ENCODE measurements at places on chromosomes 16 and 17.

- no peak for DNase-seq
Measured at GRCh38 chr17:58219789-58220183, 731 bp upstream of the MKS1 start.

GRCh38 chr17:11177340-11177739 lies 63.7 kb upstream of the SHISA6 start:
- no peak for DNase-seq

DNA sequence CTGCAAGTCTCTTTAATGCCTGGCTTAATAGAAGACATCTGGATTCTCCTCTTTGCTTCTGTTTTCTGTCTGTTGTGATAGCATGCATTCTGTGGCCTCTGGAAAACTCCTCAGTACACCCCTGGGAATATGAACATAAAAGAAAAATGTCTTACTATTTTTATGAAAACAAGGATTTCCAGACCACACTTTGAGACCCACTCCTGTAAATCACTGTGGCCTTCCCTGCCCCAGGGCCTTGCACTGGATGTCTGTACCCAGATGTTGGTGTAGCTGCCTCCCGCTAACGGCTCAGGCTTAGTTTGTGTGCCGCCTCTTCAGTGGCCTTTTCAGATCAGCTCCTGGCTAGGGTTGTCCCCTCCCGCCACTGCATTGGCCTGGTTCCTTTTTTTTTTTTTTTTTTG lies 126.6 kb downstream of the SOCS1 start:
- no peak for DNase-seq

- DNase-seq = no peak
Measured at GRCh38 chr17:3482852-3483251, 7.1 kb downstream of the ASPA start.

DNA sequence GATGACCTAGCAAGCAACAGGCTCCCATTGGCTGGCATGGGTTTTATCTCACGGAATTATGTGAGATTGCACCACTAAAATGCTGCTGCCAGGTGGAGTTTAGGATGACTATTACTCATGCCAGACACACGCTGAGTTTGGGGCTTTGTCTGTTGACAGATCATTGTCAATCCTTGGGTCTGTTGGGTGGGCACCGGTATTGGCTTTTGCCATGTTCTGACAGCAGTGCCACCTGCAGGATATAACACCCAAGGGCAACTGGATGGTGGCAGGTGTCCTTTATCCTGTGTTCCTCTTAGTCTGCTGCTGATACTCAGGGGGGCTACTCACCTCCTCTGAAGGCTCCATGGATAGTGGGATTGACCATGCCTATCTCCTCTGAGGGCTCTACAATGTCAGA lies 221.6 kb upstream of the DYNLRB2 start:
- DNase-seq = no peak

DNA sequence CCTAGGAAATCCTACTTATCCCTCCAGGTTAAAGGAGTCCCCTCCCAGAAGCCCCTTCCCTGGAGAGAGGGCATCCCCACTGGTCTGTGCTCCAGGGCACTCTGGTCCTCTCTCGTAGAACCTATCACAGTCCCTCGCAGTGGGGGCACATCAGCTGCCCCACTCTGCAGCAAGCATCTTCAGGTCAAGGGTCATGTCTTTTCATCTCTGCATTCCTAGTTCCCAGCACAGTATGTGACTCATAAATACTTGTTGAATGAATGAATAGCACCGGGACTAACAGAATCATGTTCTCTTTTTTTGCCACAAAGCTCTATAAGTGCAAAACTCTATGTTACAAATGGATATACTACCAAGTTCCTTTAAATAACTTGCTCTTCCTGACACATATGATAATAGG lies 36.0 kb downstream of the RNF157 start:
- DNase-seq = no peak

DNA sequence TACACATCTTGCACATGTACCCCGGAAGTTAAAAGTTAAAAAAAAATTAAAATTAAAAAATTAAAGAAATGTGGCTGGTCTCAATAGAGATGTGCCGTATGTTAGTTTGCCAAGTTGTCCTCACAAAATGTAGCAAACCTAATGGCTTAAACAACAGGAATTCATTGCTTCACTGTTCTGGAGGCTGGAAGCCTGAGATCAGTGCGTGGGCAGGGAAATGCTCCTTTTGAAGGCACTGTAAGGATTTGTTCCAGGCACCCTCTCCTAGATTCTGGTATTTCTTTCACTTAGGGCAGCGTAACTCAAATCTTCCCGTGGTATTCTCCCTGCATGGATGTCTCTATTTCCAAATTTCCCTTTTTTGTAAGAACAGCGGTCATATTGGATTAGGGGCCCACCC lies 32.7 kb upstream of the MON1B start:
- DNase-seq = no peak

GRCh38 chr16:87391324-87391949 lies 699 bp upstream of the MAP1LC3B start:
- DNase-seq = no peak

GRCh38 chr17:72833128-72833765 lies 259.2 kb downstream of the SLC39A11 start:
- DNase-seq = no peak

GRCh38 chr17:27986805-27987684 lies 55.4 kb upstream of the NLK start:
- peak; percentile 67 for DNase-seq

DNA sequence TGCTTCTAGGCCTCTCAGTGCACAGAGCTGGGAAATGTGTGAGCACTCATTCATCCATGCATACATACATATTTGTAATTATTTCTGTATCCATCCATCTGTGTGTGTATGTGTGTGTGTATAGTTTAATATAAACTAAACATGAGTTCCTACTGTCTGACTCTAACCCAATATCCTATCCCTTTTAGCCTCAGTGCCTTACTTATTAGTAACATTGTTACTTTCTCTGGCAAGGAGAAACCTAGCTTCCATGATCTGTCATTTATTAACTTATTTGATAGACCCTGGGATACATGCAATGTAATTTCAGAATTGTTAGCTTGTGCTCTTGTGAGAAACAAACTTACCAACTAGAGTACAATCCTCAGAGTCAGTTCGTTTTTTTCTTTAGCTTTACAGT lies 59.0 kb upstream of the WSCD1 start:
- DNase-seq = no peak

GRCh38 chr17:31550389-31551056 lies 159.0 kb downstream of the RAB11FIP4 start:
- DNase-seq = no peak

DNA sequence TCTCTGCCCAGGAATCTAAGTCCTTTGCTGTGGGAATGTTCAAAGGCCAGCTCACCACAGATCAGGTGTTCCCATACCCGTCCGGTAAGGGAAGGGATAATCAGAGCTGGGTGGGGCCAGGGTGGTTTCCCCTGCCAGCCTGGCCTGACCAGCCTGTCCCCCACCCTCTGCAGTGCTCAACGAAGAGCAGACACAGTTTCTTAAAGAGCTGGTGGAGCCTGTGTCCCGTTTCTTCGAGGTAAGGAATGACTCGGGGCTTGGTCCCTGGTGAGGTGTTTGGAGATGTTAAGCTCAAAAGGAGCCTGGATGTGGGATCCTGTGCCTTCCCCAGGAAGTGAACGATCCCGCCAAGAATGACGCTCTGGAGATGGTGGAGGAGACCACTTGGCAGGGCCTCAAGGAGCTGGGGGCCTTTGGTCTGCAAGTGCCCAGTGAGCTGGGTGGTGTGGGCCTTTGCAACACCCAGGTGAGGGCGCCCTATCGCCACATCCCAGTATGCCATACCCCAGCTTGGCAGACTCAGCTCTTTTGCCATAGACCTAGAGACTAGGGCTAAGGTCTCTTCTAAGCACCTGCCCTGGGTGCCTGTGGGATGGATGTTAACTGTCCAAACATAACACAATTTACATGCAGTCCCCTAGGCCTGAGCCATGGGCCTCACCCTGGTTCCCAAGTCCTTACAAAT lies 997 bp downstream of the ACADVL start:
- peak; percentile 39 for DNase-seq

- DNase-seq = no peak
Measured at GRCh38 chr16:22623351-22623781, 112.7 kb downstream of the NPIPB5 start.

DNA sequence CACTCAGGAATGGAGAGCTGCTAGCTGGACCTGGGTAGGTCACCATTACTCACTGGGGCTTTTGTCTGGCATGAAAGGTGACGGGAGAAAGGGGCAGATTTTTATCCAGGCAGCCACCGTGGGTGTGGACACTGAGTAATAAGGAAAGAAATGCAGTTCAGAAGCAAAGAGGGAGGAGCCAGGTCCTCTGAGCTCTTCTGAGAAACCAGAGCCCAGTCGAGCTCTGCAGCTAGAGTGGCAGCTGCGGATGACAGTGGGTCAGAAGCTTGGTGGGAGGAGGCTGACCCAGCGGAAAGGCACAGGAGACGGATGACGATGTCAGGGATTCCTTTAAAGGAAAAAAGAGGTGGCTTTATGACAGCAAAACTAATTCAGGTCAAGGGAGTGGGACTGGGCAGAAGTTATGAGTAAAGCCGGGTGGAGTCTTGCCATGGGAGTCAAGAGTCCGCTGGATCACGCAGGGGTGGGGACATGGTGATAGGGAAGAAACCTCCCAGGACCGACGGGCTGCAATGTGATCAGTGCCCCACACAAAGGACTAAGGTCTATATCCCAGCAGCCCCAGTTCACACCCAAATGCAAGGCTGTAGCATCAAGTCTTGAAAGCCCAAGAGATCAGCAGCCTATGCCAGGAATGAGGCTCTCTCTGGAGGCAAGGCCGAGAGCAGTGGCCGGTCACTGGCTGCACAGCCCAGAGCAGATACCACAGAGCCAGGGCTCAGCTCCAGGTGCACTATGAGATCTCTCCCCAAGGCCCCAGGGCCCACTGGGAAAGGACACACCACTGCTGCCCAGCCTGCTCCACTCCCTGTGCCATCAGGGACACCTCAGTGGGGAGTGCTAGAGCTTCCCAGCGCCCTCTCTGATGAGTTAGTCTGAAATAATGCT lies 6.3 kb upstream of the MNT start:
- DNase-seq = no peak

GRCh38 chr17:43628089-43628650 lies 33.6 kb downstream of the MEOX1 start:
- no peak for DNase-seq

DNA sequence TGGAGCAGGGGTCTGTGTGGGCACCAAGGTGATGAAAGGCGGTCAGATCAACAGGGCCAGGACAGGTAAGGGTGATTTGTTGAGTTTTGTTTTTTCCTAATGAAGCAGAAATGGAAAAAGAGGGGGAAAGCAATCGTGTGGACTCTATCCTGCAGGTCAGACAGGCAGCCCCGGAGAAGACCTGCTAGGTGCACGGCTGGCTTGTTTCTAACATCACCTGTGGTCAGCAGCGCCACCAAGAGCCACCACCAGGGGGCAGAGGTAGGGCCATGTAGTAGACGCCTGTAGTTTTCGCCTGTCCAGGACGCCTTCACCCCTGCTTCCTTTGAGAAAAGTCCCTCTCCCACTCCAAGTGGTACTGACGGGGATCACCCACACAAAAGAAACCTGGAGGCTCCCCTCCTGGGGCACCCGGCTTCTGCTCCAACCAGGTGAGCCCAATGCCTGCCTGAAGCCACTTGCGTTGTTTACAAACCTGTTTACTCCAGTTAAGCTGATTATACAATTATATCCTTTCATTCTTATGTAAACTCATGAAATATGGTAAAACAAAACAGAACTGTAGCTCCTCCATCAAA lies 54.2 kb upstream of the SEC14L1 start:
- peak; percentile 18 for DNase-seq

GRCh38 chr17:58587713-58588117 lies 73.3 kb upstream of the MTMR4 start:
- DNase-seq = no peak

DNA sequence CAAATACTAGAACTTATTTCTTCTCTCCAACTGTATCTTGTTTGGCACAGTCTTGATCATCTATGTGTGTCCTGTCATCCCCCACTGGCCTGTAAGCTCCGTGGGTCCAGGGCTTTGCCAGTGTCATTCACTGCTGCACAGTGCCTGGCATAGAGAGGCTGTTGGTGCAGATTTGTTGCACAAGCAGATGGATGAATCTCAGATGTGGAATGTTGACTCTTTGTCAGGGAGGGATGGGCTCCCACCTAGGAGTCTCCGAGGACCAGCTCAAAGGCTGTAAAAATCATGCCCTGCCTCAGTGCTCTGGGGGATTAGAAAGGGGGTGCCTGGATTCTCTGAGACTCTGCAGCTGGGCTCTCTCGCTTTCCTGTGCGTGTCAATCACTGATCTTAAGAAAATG lies 60.6 kb downstream of the RAB11FIP4 start:
- DNase-seq = no peak

DNA sequence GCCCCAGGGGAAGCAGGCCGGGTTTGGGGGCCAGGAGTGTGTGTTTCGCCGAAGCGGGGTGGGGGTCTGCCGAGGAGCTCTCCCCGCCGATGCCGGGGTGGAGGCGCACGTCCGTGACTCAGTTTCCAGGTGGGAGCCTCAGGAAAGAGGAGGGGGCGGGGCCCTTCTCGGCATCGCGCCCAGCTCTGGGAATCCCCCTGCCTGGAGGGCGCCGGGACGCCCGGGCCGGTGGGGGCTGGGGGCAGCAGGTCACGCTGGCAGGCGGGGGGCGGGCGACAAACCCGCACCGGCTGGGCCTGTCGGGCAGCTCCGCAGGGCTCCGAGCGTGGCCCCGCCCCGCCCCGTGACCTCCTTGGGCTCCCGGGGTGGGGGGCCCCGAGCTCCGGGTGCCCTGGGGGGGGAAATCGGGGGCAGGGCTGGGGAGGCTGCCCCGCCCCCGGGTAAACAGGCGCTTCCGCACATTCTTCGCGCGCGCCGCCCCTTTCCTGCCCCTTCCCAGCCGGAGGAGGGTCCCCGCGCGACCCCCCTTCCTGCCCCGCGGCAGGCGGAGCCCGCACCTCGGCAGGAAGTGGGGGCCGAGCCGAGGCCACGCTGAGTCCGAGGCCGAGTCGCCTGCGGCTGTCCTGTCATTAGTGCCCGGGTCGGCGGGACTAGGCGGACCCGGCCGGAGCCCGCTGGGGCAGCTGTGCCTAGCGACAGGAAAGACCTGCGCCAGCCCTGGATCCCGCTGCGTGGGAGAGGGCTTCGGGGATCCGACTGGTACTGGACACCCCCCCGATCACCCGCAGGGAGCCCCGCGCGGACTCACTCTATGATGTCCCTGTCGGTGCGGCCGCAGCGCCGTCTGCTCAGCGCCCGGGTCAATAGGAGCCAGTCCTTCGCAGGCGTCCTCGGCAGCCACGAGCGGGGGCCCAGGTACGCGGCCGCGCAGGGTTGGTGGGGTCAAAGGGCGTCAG lies 9.3 kb downstream of the RIPOR1 start:
- no peak for DNase-seq

Data from GDM1 (cell line).